Activated CD8-positive, alpha-beta T cell treated with anti-CD3 and anti-CD28 coated beads, Interleukin-2, amount 10 ng/mL, durations not matched to agents 7 days and 5 days (primary cell): ENCODE measurements at places on chromosomes 1 and 21. TPM values are rescaled to one million over a fixed set of nuclear protein-coding genes. Genes with fewer than 3 reads are reported as not detected.

The NUP210L gene
- 0.08 TPM for total RNA-seq

The GBP2 gene
- total RNA-seq, result 97.4 TPM

The SMG5 gene
- total RNA-seq, result 75.2 TPM

The PPCS gene
- total RNA-seq, result 34.4 TPM

The FHAD1 gene
- 0.55 TPM for total RNA-seq

The GABRD gene
- not detected for total RNA-seq

The FNDC5 gene
- total RNA-seq, result not detected

The SLC35F3 gene
- 35.7 TPM for total RNA-seq

The NVL gene
- 56.2 TPM for total RNA-seq

The GJB3 gene
- not detected for total RNA-seq

The UBL4B gene
- not detected for total RNA-seq

The THEM5 gene
- total RNA-seq, result not detected

The BTBD8 gene
- total RNA-seq, result 1.6 TPM

The LRRC39 gene
- 0.52 TPM for total RNA-seq

The ZSWIM5 gene
- 0.50 TPM for total RNA-seq

The NECAP2 gene
- 93.8 TPM for total RNA-seq

The OR2T33 gene
- not detected for total RNA-seq

The TRPM2 gene
- total RNA-seq, result 35.6 TPM

The WDR64 gene
- total RNA-seq, result 0.31 TPM

The PRELP gene
- not detected for total RNA-seq

The FNBP1L gene
- 0.10 TPM for total RNA-seq

The KCNK2 gene
- not detected for total RNA-seq

The SYNC gene
- total RNA-seq, result not detected

The KRTAP19-5 gene
- total RNA-seq, result not detected

The CNIH3 gene
- 2.5 TPM for total RNA-seq

The SOX13 gene
- 1.2 TPM for total RNA-seq

The OR2M3 gene
- not detected for total RNA-seq

The GBP6 gene
- 0.10 TPM for total RNA-seq

The SGIP1 gene
- total RNA-seq, result not detected

The LCE2B gene
- not detected for total RNA-seq

The USH2A gene
- not detected for total RNA-seq

The SRRM1 gene
- total RNA-seq, result 207 TPM

The CRP gene
- total RNA-seq, result not detected

The WNT2B gene
- not detected for total RNA-seq

The KCNJ15 gene
- not detected for total RNA-seq

The MTF2 gene
- total RNA-seq, result 56.4 TPM

The PEAR1 gene
- 0.21 TPM for total RNA-seq

The MPL gene
- total RNA-seq, result not detected

The MAN1C1 gene
- total RNA-seq, result 17.9 TPM

The C1orf216 gene
- total RNA-seq, result 17.2 TPM

The TNNI3K gene
- total RNA-seq, result not detected

The FABP3 gene
- total RNA-seq, result not detected

The EVA1B gene
- total RNA-seq, result 13.3 TPM

The MARCKSL1 gene
- total RNA-seq, result 26.1 TPM

The CDCA8 gene
- 97.3 TPM for total RNA-seq

The FAM43B gene
- total RNA-seq, result not detected
